GM12865 (cell line): ENCODE measurements at places on chromosomes 5 and 9.

DNA sequence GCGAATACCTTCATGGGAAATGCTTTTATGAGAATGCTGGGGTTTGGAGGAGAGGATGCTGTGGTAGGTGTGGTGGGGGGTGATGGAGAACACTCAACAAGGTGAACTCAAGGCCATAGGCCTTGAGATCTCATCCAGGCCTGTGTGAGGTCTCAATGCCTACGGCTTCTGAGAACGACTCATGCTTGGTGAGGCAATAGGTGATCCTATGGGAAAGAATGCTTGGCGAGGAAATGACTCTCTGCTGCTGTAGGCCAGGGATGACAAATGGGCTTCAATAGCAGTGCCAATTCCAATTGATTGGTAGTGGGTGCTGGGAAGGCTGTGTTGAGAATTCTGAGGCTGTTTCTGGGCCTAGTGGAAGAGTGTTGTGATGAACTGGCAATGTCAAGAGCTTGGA lies 280.2 kb upstream of the CLINT1 start:
- no peak for DNase-seq

GRCh38 chr9:125961072-125961471 lies 213.9 kb downstream of the PBX3 start:
- no peak for DNase-seq

- DNase-seq = peak; percentile 82
Measured at GRCh38 chr9:89815903-89816573, 211.2 kb downstream of the GADD45G start.

DNA sequence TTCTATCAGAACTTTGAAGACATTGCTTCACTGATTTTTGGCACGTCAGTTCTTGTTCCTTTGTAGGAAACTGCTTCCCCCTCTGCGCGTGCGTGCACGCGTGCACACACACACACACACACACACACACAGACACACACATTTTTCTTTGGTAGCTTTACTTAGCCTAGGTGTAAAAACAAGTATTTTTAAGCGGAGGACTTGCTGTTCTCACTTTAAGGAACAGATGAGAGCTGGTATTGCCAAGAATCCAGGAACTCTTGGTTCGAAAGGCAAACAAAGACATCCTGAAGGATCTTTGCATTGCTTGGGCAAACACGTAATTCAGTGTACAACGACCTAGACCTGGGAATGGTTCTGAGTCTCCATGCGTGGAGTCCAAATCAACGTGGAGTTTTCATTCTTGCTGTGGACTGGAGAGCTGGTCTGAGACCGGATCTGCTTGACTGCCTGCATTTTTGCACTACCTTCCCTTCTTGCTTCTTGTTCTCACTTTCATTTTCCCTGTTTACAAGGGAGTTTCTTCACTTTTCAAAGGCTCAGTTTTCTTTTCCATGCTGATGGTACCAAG lies 8.2 kb downstream of the TMEM268 start:
- DNase-seq = peak; percentile 64

GRCh38 chr9:17578911-17579793 lies at the start of gene SH3GL2:
TSS of gene SH3GL2 (plus strand) at chr9:17579066.
- peak; percentile 7 for DNase-seq

GRCh38 chr9:21443849-21444625 lies 3.8 kb downstream of the IFNA1 start:
- DNase-seq = peak; percentile 74

DNA sequence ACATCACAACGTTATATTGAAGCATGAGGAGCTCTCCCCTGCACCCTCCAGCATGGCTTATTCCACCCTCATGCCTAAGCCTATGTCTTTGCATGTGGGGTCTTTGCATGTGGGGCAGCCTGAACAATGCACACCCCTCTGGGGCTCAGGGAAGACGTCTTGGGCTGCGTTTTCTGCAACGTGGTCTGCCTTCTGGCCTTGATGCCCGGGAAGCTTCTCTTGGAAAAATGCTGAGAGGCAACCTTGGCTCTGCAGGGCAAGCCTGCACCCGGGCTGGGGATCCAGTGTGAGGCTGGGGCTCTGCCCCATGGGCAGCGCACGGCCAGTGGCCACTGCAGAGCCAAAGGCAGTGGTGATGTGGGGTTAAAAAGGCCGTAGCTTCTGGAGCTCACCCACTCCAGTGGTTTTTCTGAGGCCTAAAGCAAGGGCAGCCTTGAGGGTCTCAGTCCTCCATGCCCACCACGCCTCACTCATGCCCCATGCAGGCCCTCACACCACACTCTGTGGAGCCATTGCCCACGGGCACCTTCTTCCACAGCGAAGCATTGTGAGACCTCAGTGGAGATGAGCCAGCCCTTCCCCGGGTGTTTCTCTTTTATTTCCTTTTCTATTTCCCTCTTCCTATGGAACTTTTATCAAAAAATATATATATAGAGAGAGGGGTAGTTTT lies 112.2 kb downstream of the MRPL36 start:
- DNase-seq = no peak

DNA sequence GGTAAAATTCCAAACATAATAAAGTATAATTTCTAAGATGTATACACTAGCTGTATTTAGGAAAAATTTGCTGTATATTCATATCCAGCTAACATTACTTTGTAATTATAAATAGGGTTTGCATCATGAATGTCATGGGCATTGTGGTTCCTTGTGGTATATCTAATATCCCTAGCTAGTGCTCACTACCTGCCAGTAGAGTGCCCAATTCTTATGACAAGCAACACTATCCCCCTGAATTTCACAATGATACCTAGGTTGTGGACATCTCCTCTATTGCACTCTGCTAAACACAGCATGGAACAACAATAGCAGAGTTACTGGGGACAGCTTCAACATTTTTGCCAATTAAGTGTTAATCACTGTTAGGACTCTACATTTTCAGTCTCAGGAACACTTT lies 1656.5 kb downstream of the EFNA5 start:
- no peak for DNase-seq

DNA sequence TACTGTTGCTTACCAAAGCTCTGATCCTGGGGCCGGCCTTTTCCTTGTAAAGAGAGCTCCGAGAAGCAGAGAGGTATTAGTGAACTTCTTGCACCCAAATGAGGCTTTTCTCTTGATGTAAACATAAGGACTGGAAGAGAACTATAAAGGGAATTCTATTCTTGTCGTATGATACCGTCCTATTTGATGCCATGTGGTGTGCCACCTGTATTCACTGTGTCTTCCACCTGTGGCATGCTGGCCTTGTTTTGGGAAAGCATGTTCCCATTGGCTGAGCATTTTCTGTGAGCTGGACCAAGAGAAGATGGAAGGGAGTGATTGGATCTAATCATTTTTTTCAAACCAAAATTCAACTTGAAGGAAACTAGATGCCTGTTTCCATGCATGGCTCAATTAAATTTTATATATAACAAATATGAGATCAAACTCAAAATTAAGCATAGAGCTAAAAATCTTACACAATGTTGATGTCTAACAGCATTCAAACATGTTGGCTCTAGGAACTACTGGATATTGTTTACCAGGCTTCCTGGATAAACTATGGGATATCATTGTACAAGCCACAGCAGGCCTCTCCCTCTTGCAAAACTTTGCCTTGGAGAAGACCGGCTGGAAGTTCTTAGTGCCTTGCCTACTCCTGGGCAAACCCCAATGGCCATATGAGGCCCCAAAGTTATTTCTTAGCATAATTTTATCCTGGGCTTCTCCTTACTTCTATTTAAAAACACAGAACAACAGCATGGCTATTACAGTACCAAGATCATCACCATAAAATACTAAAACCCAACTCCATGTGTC lies 115.3 kb downstream of the TSSK1B start:
- DNase-seq = no peak

GRCh38 chr9:79989079-79989478 lies 417.3 kb downstream of the TLE4 start:
- DNase-seq = no peak

- no peak for DNase-seq
Measured at GRCh38 chr5:57067597-57067924, 106.3 kb upstream of the GPBP1 start.

GRCh38 chr5:141338538-141339306 lies at the start of gene PCDHGA2:
TSS of gene PCDHGA2 (plus strand) at chr5:141338760.
- DNase-seq = peak; percentile 53

DNA sequence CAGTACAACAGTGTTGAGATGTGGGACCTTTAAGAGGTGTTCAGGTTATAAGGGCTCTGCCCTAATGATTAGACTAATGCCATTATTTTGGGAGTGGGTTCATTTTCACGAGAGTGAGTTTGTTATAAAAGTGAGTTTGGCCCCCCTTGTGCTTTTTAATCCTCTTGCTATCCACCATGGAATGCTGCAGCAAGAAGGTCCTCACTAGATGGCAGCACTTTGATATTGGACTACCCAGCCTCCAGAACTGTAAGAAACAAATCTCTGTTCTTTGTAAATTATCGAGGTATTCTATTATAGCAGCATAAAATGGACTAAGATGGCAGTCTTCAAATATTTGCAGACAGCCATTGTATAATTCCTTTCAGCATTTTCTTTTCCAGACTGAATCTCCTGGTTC lies 212.4 kb downstream of the LRRC70 start:
- DNase-seq = no peak

DNA sequence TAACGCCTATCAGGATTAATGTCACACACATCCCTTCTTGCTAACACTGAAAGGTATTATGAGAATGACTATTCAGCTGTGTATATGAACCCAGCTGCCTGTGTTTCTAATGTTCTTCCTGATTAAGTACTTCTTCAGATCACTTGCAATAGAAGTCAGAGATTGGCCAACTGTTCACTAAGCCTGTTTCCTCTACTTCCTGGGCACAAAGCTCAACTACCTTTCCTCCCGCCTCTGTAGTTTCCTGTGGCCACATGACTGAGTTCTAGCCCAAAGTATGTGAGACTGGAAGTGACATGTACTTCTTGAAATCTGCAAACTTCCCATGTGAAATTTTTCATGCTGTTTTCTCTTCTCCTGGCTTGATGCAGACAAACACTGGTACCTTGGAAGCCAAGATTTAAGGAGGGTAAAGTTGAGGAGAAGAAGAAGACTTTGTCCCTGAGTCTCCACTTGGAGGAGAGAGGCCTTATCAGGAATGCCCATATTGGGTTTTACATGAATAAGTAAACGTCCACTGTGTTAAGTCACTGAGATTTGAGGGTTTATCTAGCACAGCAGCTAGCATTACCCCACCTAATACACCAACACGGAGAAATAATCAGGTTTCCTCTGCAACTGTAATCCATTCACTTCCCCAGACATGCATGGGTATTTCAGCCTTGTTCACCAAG lies 58.6 kb downstream of the SLIT3 start:
- DNase-seq = no peak

DNA sequence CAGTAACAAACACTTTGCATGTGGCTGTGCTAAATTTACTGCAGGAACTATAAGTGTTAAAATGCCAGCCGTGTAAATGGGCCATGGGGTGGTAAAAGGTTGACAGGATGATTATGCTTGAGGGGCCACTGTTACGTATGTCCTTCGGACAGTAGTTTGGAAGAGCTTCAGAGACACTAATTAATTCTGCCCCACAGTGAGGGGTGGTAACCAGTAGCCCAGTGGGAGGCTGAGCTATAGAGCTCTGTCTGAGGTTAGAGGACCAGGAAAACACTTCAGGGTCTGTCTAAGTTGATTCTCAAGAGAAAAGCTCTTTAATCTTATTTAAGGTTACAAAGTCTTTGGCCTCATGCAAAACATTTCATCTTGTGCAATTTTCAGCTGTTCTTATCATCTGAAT lies 176.6 kb downstream of the DMRTA1 start:
- DNase-seq = no peak

DNA sequence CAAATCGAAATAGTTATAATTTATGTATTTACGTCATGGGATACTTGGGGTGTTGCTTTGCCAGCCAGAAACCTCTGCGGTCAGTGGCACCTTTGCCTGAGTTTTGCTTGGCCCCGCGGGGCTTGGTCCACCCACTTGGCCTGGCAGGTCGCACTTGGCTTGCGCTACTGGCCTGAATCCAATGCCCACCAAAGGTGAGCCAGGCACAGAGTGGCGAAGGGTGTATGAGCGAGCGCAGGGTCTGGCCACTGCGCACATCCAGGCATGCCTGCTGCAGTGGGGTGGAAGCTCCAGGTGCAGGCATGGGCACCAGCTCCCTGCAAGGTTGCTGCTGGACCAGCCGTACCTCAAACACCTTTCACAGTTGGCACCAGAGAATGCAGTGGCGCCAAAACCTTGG lies 714.6 kb downstream of the CDH9 start:
- DNase-seq = no peak

GRCh38 chr5:114898602-114899001 lies 271.1 kb downstream of the TRIM36 start:
- peak; percentile 15 for DNase-seq

GRCh38 chr5:133861161-133861737 lies 107.2 kb downstream of the C5orf15 start:
- DNase-seq = no peak

- DNase-seq = no peak
Measured at GRCh38 chr5:140647042-140647419, 399 bp downstream of the NDUFA2 start.

- no peak for DNase-seq
Measured at GRCh38 chr5:93902288-93902687, 160.9 kb upstream of the POU5F2 start.

DNA sequence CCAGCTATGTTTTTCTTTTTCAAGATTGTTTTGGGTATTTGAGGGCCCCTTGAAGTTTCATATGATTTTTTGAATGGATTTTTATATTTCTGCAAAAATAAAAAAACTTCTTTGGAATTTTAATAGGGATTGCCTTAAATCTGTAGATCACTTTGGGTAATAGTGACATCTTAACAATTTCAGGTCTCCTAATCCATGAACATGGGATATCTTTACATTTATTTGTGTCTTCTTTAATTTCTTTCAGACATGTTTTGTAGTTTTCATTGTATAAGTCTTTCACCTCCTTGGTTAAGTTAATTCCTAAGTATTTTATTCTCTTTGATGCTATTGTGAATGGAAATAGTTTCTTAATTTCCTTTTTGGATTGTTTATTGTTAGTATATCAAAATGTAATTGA lies 79.1 kb downstream of the PPIC start:
- no peak for DNase-seq

GRCh38 chr5:125409861-125410536 lies 663.6 kb upstream of the ZNF608 start:
- DNase-seq = peak; percentile 41

DNA sequence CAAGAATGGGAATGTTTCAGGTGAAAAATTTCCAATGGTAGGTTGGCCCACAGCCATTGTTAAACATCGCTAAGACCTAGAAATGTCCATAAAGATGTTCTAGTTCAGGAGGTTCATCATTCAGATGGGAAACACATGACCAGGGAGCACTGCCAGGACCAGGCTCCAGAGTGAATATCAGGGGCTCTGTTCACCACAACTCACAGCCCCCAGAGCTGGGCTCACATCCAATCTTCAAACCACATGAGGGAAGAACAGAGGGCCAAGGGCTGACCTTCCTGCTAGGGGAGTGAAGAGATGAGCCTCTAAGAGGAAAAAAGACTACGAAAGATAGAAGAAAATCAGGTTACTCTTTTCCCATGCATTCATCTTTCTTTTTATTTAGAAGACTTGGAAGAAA lies 205.8 kb downstream of the SEMA5A start:
- no peak for DNase-seq
